ENCODE measurements at places on chromosomes 7 and 10. TPM values are rescaled to one million over a fixed set of nuclear protein-coding genes. Genes with fewer than 3 reads are reported as not detected.
A peak's percentile ranks its signal among the peaks of the same experiment; 100 is the strongest.

HOXA7 gene
- total RNA-seq = not detected

- H3K36me3 ChIP-seq = no peaks in the 10 kb centered on the region
- peaks cover 12% of the 10 kb centered on the region for H3K4me1 ChIP-seq
- DNase-seq = peak; percentile 22
- no peak overlapping the region for H3K27ac ChIP-seq
- H3K27me3 ChIP-seq = no peaks in the 10 kb centered on the region
Observed at GRCh38 chr10:110859973-110860376, 11.8 kb upstream of the PDCD4 start.

DNA sequence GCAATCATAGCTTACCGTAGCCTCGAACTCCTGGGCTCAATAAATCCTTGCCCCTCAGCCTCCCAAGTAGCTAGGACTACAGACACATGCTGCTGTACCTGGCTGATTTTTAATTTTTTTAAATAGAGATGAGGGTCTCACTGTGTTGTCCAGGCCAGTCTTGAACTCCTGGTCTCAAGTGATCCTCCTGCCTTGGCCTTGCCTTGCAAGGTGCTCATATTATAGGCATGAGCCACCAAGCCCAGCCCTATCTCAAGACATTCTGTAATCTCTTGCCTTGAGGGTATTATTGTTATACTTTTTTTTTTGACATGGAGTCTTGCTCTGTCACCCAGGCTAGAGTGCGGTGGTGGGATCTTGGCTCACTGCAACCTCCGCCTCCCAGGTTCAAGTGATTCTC, 86.6 kb downstream of the PHTF2 start:
- no peaks in the 10 kb centered on the region for H3K36me3 ChIP-seq
- H3K4me1 ChIP-seq = no peaks in the 10 kb centered on the region
- no peak overlapping the region for H3K4me3 ChIP-seq
- no peaks in the 10 kb centered on the region for H3K27me3 ChIP-seq

- peaks cover 7% of the 10 kb centered on the region for H3K27me3 ChIP-seq
- no peak overlapping the region for H3K4me3 ChIP-seq
- H3K4me1 ChIP-seq = no peaks in the 10 kb centered on the region
Observed at GRCh38 chr10:49567810-49568209, 28.9 kb upstream of the ERCC6 start.

- no peaks in the 10 kb centered on the region for H3K27me3 ChIP-seq
- peaks cover 5% of the 10 kb centered on the region for H3K36me3 ChIP-seq
- H3K27ac ChIP-seq = no peak overlapping the region
Observed at GRCh38 chr10:35342183-35342753, 6.0 kb downstream of the CCNY start.

TMEM229A gene
- total RNA-seq = 0.31 TPM

CXCL12 gene
- 0.91 TPM for total RNA-seq

DNA sequence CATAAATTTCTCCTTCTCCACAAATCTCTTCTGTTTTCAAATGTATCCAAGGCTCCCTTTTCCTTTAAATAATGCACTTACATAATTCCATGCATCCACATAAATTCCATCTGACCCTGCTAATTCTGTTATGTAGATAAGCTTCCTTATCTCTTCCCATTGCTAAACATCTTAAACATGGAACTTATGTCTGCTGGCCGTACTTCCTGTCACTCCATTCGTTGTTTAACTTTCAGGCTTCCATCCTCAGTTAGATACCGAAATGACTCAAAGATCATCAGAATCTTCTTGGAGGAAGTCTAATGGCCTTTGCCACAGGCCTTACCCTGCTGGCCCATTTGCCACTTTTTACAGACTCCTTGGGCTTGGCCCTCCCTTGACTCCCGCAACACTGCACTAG, 330.9 kb downstream of the GFRA1 start:
- H3K4me3 ChIP-seq = no peak overlapping the region
- no peak for DNase-seq
- no peaks in the 10 kb centered on the region for H3K27me3 ChIP-seq
- no peak overlapping the region for H3K27ac ChIP-seq
- no peaks in the 10 kb centered on the region for H3K36me3 ChIP-seq
- no peaks in the 10 kb centered on the region for H3K4me1 ChIP-seq

DNA sequence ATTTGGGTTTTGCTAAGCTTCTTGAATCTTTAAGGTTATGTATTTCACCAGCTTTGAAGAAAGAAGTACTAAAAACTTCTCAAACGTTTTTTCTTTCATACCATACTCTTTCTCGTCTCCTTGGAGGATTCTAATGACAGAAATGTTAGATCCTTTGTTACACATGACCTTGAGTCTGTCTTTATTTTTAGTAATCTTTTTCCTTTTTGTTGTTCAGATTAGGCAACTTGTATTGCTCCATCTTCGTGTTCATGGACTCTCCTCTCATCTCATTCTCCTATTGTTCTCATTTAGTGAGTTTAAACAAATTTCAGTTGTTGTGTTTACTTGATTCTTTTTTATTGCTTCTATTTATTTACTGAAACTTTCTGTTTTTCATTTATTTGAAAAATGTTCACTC, 73.7 kb downstream of the WDFY4 start:
- no peak for DNase-seq
- H3K36me3 ChIP-seq = no peaks in the 10 kb centered on the region
- H3K4me1 ChIP-seq = no peaks in the 10 kb centered on the region

PDZD7 gene
- total RNA-seq = 0.49 TPM

STRIP2 gene
- 15.8 TPM for total RNA-seq

DNA sequence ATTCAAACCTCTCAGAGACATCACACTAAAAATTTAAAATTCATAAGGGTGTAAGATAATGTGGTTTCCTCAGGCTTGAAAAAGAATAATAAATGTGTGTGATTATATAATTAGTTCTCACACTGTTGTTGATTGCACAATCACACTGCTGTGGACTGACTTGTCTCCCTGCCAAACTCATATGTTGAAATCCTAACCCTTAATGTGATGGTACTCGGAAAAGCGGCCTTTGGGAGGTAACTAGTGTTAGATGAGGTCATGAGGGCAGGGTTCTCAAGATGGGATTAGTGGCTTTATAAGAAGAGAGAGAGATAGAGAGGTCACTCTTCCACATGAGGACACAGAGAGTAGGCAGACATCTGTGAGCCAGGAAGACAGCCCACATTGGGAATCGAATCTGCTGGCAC, 128.5 kb upstream of the COL1A2 start:
- no peaks in the 10 kb centered on the region for H3K36me3 ChIP-seq
- H3K27ac ChIP-seq = no peak overlapping the region
- no peak for DNase-seq

TUBB8 gene
- total RNA-seq = 2.1 TPM

GRCh38 chr7:48424731-48425130, 253.5 kb downstream of the ABCA13 start:
- DNase-seq = peak; percentile 64
- no peaks in the 10 kb centered on the region for H3K27me3 ChIP-seq
- H3K4me1 ChIP-seq = no peaks in the 10 kb centered on the region
- no peak overlapping the region for H3K4me3 ChIP-seq
- H3K27ac ChIP-seq = no peak overlapping the region
- no peaks in the 10 kb centered on the region for H3K36me3 ChIP-seq
